ENCODE measurements at places on chromosomes 12 and 14.
A peak's percentile ranks its signal among the peaks of the same experiment; 100 is the strongest.

DNA sequence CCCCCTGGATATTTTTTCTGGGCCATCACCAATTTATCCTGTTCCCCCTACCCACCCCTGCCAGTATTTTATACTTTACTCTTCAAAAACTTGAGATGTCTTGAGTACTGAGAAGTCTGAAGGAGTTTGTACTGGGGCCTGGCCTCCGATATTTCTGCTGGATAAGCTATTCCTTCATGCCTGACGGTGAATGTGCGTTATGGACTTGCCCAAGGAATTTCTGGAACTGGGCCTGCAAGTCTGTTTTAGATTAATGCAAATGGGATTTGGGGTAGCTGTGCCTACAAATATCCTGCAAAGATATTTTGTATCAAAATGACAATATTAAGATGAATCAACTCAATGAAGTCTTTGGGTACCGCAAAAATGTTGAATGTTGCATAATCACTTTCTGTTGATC is at the start of gene PTCSC3:
Gene PTCSC3 (minus strand): TSS at position 199 of the 400 bp plus-strand sequence.
- DNase-seq = no peak

DNA sequence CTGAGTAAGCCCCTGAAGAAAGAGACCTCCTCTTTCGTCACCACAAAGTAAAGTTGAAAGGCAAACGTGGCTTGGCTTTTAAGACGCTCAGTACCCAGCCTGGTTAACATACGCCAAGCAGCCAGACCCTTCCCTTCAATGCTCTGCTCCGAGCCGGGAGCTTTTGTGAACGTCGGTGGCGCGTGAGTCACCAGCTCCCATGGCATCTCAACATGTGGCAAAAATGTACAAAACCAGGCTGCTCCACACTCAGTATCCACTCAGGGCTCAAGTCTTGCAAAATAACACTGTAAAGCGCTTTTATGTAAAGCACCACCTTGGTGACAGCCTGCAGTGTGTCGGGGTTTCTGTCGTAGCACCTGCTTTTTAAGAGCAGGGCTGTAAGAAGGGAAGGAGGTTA is 89.0 kb downstream of the SETD3 start:
- DNase-seq = no peak

- DNase-seq = no peak
These were observed 72.2 kb downstream of the DENND5B start for GRCh38 chr12:31518680-31519227.

- no peak for DNase-seq
These were observed 36.9 kb downstream of the PLEKHA5 start for GRCh38 chr12:19166387-19166786.

GRCh38 chr12:64621257-64621942 is 11.1 kb downstream of the RASSF3 start:
- DNase-seq = peak; percentile 62

GRCh38 chr14:49955024-49955423 is 62.1 kb downstream of the ARF6 start:
- DNase-seq = no peak

GRCh38 chr12:27464220-27464554 is 17.7 kb downstream of the SMCO2 start:
- DNase-seq = no peak

- DNase-seq = no peak
These were observed 5.5 kb upstream of the CCDC85C start for GRCh38 chr14:99609245-99610170.

DNA sequence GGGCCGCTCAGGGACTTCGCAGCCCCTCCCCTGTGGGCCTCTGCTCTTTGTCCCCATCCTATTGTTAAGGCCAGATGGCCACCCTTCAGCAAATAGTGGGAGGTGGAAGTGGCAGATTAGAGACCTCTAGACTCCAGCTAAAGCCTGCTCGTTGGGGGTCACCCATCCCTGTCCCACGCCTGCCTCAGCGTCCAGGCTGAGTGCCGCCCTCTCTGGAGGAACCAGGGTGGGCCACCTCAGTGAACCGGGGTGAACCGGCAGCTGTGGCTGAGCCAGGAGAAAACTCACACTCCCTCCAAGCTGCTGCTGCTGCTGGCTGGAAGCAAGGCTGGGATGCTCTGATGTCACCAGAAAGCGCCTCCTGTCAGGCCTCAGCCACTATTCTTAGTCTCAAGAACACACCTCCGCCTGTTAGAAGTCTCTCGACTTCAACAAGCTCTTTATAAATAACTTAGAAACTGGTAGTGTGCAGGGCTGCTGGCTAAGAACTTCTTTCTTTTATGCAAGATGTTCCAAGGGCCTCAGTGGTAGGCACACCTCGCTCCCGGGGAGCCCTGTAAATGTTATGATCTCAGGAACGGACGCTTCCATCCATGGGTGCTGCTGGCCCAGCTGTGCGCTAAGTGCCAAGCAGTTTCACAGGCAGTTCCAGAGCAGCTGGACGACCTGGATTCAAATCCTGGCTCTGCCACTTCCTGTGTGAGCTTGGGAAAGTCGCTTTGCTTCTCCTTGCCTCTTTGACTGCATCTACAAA is 19.8 kb upstream of the TESC start:
- DNase-seq = no peak

DNA sequence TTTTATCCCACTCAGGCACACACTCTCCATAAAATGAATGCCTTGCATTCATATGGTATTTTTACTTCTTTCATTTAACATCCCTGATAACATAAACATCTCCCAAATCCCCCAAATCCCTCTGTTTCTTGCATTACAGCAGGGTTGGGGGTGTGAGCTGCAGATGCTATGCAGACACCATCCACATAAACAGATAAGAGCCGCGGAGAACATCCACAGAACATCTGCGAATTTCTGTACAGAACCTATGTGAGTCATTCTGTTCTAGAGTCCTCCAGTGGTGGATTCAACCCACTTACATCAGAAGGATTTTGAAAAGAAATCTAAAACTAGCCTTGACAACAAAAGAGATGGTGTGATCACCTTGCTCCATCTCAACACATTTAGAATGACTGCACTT is 20.3 kb downstream of the FBLN5 start:
- no peak for DNase-seq

DNA sequence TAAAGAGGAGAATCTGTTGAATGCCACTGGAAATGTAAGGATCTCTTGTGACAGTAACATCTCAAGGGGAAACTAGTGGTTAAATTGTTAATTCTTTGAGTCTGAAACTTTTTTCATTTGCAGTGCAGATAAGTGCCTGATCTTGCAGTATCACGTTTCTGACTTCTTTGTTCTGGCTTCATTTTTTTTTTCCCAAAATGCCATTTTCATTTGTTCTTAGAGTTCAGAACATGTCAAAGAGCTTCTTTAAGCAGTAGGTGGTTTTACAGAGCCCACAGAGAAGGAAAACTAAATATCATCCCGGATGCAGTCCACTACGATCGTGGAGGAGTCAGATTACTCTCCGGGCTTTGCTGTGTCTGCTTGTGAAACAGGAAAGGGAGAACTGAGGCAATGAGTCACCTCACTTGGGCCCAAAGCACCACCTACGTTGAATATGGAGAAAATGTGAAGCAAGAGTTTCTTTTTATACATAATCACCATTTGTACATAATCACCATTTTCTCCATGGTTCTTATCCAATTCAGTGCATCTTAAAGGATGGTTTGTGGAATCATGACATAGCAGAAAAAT is 43.9 kb downstream of the HMGA2 start:
- no peak for DNase-seq

GRCh38 chr12:131194166-131194565 is 240.5 kb downstream of the ADGRD1 start:
- no peak for DNase-seq

GRCh38 chr12:79317179-79317847 is 373.5 kb downstream of the PAWR start:
- no peak for DNase-seq

- no peak for DNase-seq
These were observed 387.1 kb downstream of the EMP1 start for GRCh38 chr12:13583630-13584029.

DNA sequence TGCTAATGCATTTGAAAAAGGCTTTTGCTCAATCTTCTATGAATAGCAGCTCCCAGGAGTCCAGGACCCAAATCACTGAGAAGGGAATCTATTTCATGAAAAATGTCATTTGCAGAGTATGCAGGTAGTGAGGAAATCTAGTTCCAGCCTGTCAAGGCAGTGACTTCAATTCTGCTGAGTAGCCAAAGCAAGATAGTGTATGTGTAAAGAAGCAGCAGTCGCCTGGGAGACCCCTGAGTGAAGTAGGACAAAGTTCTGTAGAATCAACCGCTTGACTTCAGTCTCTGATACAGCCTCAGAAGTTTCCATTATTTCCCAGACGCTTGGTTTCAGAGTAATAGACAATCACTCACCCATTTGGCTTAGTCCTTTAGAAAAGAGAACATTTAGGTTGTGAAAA is 435.6 kb upstream of the LRFN5 start:
- no peak for DNase-seq

DNA sequence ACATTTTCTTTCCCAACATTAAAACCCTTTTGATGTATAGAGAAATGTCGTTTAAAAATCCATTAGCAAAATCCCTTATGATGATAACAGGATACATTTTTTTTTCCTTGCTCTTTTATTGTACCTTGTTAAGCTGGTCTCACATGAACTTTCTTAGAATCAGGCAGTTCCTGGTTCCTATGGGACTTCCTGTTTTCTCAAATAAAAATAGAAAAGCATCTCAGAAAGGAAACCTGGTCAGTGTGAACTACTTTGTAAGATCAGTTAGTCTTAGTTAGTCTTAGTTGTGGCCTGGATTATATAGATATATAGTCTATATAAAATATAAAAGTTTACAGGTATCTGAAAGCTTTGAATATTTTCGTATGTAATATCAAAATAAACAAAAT is 40.3 kb downstream of the LEMD3 start:
- DNase-seq = peak; percentile 34

DNA sequence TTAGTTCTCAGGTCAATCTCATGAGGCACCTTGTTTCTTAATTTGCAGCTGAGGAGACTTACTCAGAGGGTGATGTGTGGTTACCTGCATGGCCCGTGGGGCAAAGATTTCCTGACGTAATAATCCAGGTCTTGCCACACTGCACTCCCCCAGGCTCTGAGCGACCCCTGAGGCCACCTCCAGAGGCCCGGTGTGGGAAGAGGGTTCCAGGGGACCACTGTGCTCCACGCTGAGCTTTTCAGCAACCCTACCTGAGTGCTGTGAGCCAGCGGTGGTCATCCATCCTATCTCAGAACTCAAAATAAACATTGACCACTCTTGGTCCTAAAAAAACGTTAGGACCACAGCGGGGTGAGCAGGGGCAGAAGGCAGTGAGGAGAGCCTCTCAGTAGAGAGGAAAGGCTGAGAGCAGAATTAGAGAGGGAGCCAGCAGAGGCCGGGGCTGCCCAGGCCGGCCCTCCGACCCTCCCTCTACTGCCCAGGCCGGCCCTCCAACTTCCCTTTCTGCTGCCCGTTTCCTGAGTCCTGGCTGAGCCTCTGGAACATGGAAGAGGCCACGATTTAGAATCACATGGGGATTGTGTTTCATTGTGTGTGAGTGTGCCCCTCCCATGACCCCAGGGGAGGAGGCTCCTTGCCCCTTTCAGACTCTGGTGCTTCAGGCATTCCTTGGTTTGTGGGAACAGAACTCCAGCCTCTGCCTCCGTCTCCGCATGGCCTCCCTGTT is 188.2 kb upstream of the DIO3 start:
- DNase-seq = no peak

GRCh38 chr14:100031506-100032281 is 33.5 kb upstream of the EVL start:
- no peak for DNase-seq

DNA sequence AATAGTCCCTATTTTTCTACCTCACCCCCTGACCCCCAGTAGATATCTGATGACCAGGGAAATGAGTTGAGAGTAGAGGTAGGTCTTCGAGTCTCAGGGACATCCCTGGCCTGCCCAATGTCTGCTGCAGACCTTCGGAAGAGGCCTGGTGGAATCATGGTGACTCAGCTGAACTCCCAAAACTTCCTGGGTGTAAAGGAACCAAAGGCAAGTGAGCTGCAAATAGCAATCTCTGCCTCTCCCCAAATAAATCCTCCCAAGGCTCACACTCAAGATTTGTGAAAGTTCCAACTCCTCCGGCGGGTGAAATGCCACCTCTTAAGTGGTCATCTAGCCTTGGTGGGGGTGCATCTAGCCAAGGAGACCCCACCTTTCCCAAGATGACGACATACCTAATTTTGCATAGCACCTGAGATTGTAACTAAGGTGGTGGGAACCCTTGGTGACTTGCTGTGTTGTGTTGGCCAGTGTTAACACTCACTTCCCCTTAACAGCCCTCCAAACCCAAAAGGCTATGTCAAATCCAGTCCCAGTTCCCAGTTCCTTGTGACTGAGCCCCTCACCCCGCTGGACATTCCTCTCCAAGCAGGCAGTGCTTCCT is 6.3 kb downstream of the ZFP36L1 start:
- no peak for DNase-seq

- no peak for DNase-seq
These were observed 402.9 kb upstream of the SOX5 start for GRCh38 chr12:24352363-24352762.

DNA sequence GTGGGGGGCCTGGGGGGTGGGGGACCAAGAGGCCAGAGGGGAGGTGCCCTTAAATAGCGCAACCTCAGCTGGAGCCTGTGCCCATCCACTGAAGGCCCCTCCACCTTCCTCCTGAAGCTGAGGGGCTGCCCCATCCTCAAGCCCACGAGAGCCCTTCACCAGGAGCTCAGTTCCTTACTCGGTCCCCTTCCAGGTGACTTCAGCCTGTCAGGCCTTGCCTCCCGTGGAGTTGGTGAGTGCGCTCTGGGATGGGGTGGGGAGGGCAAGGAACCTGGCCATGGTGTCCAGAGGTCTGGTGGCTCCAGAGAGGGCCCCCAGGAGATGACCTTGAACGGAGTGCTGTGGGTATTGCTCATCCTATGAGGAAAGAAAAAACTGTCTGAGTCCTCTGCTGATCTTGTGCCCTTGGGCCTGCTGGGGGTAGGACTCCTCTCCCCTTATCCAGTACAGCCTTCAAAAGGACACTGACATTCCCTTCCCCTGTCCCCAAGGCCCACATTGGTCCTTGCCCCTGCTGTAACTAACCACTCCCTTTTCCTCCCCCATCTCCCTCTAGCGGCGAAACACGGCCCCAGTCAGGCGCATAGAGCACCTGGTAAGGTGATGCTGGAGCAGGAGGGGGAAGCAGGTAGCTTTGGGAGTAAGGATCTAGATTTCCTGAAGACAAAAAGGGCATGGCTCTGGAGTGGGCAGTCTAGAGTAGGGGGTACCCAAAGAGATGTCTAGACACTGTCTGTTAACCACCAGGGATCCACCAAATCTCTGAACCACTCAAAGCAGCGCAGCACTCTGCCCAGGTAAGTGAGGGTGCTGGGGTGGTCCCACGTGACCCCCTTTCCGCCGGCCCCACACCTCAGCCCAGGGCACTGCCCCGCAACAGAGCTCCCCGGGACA is 3.6 kb downstream of the TNS2 start:
- DNase-seq = no peak

- DNase-seq = no peak
These were observed 57.3 kb upstream of the TMEM132D start for GRCh38 chr12:129961091-129961490.

- DNase-seq = no peak
These were observed 63.6 kb upstream of the NUDT4 start for GRCh38 chr12:93314177-93314497.

- DNase-seq = no peak
These were observed 79.6 kb downstream of the MOK start for GRCh38 chr14:102225386-102225785.
